ENCODE measurements at places on chromosomes 4 and X. TPM values are rescaled to one million over a fixed set of nuclear protein-coding genes. Genes with fewer than 3 reads are reported as not detected.

The SERTM2 gene
- not detected for total RNA-seq

The ARL13A gene
- not detected for total RNA-seq

The TMEM165 gene
- total RNA-seq = 103 TPM

The OPN1MW2 gene
- total RNA-seq = not detected

The TECRL gene
- not detected for total RNA-seq

The MAGEA3 gene
- not detected for total RNA-seq

The TEX13B gene
- not detected for total RNA-seq

All from lung microvascular endothelial cell (primary cell).